ENCODE measurements at places on chromosomes 5 and 9.

- DNase-seq: no peak
These were observed 153.5 kb downstream of the MAT2B start for GRCh38 chr5:163658702-163659567.

DNA sequence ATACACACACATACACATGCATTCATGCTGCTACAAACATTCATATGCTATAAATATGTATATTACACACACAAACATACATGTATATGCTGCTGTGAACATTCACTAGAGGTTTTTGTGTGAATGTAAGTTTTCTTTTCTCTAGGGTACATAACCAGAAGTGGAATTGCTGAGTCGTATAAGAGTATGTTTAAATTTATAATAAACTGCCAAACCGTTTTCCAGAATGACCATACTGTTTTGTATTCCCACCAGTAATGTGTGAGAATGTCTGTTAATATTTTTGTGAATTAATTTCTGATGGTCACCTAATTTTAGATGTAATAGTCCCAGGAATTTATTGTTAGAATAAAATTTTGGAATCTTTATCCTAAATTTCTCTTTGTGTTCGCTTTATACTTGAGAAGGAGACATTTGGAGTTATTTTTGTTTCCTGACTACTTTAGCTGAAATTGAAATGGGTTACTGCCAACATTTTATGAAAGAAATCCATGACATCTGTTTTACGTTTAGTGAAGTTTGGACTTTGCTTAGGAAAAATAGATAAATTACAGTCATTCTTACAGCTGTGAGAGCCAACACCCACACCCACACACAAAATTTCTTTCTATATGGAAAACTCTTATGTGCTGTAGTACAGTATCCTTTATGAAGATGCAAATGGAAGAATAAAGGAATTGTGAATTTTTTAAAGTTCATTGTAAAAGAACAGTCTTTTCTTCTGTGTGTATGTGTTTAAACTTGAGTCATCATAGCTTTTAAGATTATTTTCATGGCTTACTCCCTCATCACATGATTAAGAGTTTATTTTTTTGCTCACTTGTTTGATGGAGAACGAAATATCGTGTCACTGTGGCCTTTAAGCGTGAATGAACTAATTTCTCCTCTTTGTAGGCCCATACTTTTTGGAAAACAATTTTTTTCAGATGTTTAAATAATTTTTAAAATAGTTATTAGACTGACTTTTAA lies 24.3 kb downstream of the CENPP start:
- DNase-seq: no peak

GRCh38 chr9:935348-935965 lies 41.0 kb upstream of the DMRT3 start:
- DNase-seq: no peak

GRCh38 chr9:129759319-129759718 lies 6.5 kb upstream of the PTGES start:
- DNase-seq: no peak

GRCh38 chr5:121489972-121490371 lies 361.7 kb upstream of the FTMT start:
- no peak for DNase-seq

- DNase-seq: no peak
These were observed 165.3 kb upstream of the FBXL7 start for GRCh38 chr5:15334551-15335266.

GRCh38 chr5:134242146-134242545 lies 16.3 kb upstream of the PPP2CA start:
- no peak for DNase-seq

DNA sequence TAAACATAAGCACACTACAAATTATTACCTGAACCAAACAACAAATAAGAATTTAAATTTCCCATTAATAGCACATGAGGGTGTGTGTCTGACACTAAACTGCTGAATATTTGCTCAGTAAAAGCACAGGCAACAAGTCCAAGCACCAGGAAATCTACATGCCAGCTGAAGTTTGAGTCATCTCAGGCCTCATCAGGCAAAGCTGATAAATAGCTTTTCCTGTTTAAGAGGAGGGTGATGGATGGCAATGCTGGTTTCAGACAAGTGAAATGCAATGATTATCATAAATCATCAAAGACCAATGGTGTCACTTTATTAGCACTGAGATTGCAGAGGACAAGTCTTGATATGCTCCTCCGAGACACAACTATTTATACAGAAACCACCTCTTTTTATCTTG lies 1668.0 kb upstream of the C9orf72 start:
- no peak for DNase-seq

- no peak for DNase-seq
These were observed 1.1 kb downstream of the RALGDS start for GRCh38 chr9:133119846-133120500.

DNA sequence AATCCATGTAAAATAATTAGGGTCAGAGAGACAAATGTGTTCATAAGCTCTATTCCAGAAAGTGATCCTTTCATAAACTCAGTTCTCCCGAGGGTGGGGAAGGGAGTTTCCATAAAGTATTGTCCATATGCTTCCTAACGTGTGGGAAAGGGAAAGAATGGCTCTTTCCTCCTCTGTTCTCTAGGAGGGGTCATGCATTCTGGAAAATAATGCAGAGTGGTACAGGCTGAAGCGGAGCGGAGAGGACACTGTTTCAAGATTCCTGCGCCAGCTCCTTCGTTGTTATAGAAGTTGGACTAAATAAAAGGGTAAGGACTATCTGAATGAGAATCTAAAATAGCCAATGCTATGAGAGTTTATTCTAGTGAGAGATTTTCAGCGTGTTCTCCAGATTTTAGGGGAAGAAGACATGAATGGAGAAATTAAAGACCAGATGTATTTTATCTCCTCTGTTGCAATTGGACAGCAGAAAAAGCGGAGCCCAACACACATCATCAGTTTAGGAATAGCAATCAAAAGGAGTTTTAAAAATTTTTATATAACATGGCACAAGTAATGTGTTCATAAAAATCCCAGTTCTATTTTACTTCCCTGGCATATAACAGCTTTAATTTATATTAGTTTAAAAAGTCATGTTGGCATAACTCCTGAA lies 166.9 kb upstream of the MPDZ start:
- no peak for DNase-seq

DNA sequence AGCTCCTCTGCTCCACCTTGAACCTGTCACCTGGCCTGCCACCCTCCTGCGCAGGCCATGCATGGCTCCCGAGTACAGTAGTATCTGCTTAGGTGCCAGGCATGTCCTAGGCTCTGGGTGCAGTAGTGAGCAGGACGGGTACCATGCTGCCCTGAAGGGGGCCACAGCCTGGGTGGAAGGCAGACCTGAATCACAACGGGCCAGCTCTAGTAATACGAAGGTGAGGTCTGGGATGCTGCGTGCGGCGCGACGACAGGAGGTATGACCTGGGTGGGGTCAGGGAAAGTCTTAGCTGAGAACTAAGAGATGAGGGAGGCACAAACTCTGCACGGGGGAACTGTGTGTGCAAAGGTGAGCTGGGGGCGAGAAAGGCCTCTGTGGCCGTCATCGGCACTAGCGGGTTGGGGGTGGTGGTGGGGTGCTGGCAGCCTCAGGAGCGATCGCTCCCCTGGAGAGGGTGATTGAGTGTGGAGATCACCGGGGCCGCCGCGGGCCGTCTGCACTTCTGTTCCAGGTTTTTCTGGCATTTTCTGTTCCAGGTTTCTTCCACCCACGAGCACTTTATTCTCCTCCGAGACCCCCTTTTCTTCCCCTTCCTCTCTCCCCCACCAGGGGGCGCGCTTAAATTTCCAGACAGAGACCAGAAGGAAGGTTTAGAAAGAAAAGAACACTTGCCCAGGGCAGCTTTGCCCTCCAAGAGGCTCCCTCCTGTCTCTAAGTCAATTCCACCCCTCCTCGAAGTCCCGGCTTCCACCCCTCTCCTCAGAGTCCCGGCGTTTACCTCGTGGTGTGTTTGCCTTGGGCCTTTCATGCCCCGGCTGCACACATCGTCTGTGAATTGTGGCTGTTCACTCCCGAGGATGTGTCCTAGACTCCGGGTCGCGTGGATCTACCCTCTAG lies 15.1 kb downstream of the PDLIM4 start:
- peak; percentile 75 for DNase-seq

DNA sequence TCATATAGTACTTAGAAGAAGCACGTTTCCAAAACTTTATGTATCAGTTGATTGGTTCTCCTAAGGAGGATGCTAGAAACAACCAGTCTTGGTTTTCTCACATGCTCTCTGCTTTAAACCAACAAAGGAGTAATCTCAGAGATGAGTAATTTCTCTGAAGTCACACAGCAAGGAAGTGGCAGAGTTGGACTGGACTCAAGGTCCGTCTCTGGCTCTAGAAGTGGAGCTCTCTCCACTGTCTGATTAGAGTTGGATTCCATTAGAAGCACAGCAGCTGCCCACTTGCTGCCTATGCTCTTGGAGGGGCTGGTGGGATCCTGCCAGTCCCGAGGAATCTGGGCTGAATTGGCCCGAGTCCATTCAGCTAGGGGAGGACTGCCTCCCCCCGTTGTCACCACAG lies 21.0 kb downstream of the RALGPS1 start:
- no peak for DNase-seq

GRCh38 chr5:34021334-34021733 lies 13.5 kb upstream of the AMACR start:
- DNase-seq: no peak
